ENCODE measurements at places on chromosomes 6 and 20. TPM values are rescaled to one million over a fixed set of nuclear protein-coding genes. Genes with fewer than 3 reads are reported as not detected.

NHLRC1 gene
- 0.38 TPM for total RNA-seq

SNAP91 gene
- not detected for total RNA-seq

CLPSL2 gene
- total RNA-seq: not detected

ADGRF4 gene
- not detected for total RNA-seq

SLC22A23 gene
- 0.17 TPM for total RNA-seq

RHAG gene
- total RNA-seq: not detected

CPNE1 gene
- total RNA-seq: 255 TPM

EEF1A2 gene
- 0.13 TPM for total RNA-seq

SLC24A3 gene
- not detected for total RNA-seq

ARFGEF3 gene
- 0.46 TPM for total RNA-seq

RAB5IF gene
- 157 TPM for total RNA-seq

LKAAEAR1 gene
- total RNA-seq: 0.42 TPM

ALDH8A1 gene
- 0.84 TPM for total RNA-seq

FILIP1 gene
- not detected for total RNA-seq

RUNX2 gene
- total RNA-seq: 23.6 TPM

SLC52A3 gene
- not detected for total RNA-seq

PAX1 gene
- not detected for total RNA-seq

TSBP1 gene
- not detected for total RNA-seq

ELOVL4 gene
- 2.2 TPM for total RNA-seq

CDSN gene
- total RNA-seq: not detected

KIAA1755 gene
- not detected for total RNA-seq

SLC16A10 gene
- total RNA-seq: 4.4 TPM

SEMG1 gene
- total RNA-seq: not detected

SLC17A3 gene
- not detected for total RNA-seq

OR2J2 gene
- total RNA-seq: not detected

VSX1 gene
- not detected for total RNA-seq

CBLN4 gene
- total RNA-seq: not detected

DDX27 gene
- total RNA-seq: 64.8 TPM

PPIL1 gene
- 62.8 TPM for total RNA-seq

CRIP3 gene
- total RNA-seq: 0.88 TPM

DEFB115 gene
- not detected for total RNA-seq

LIN28B gene
- total RNA-seq: not detected

HLA-DQA2 gene
- total RNA-seq: 0.55 TPM

HCK gene
- total RNA-seq: not detected

KCNQ5 gene
- total RNA-seq: 12.3 TPM

LAMA2 gene
- total RNA-seq: 0.72 TPM

NDUFAF5 gene
- total RNA-seq: 33.8 TPM

HLA-F gene
- 136 TPM for total RNA-seq

CFAP206 gene
- not detected for total RNA-seq

MYCT1 gene
- not detected for total RNA-seq

IP6K3 gene
- not detected for total RNA-seq

HLA-G gene
- total RNA-seq: 0.59 TPM

RNF217 gene
- total RNA-seq: 0.13 TPM

POM121L2 gene
- not detected for total RNA-seq

HM13 gene
- 163 TPM for total RNA-seq

TINAG gene
- total RNA-seq: not detected

RGS17 gene
- total RNA-seq: not detected

HDGFL1 gene
- not detected for total RNA-seq

PPP1R16B gene
- 156 TPM for total RNA-seq

EDN1 gene
- not detected for total RNA-seq

EBF4 gene
- 0.74 TPM for total RNA-seq

KIF25 gene
- not detected for total RNA-seq

PCIF1 gene
- total RNA-seq: 26.1 TPM
